ENCODE measurements at places on chromosomes 16 and 17. TPM values are rescaled to one million over a fixed set of nuclear protein-coding genes. Genes with fewer than 3 reads are reported as not detected.

- no peak overlapping the region for H3K27ac ChIP-seq
- no peak overlapping the region for H3K4me3 ChIP-seq
- no peaks in the 10 kb centered on the region for H3K27me3 ChIP-seq
- no peaks in the 10 kb centered on the region for H3K4me1 ChIP-seq
- no peak for DNase-seq
- H3K36me3 ChIP-seq: no peaks in the 10 kb centered on the region
Observed at GRCh38 chr16:77457046-77457445, 22.2 kb upstream of the ADAMTS18 start.

KRTAP17-1 gene
- not detected for total RNA-seq

DNA sequence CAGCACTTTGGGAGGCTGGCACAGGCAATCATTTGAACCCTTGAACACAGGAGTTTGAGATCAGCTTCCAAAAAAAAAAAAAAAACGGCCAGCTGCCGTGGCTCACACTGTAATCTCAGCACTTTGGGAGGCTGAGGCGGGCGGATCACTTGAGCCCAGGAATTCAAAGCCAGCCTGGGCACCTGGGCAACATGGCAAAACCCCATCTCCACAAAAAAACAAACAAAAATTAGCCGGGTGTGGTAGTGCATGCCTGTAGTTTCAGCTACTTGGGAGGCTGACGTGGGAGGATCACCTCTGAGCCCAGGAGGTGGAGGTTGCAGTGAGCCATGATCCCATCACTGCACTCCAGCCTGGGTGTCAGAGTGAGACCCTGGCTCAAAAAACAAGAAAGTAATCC, 39.0 kb downstream of the GRB2 start:
- DNase-seq: no peak
- peaks cover 18% of the 10 kb centered on the region for H3K4me1 ChIP-seq
- H3K27me3 ChIP-seq: no peaks in the 10 kb centered on the region
- no peak overlapping the region for H3K27ac ChIP-seq

DNA sequence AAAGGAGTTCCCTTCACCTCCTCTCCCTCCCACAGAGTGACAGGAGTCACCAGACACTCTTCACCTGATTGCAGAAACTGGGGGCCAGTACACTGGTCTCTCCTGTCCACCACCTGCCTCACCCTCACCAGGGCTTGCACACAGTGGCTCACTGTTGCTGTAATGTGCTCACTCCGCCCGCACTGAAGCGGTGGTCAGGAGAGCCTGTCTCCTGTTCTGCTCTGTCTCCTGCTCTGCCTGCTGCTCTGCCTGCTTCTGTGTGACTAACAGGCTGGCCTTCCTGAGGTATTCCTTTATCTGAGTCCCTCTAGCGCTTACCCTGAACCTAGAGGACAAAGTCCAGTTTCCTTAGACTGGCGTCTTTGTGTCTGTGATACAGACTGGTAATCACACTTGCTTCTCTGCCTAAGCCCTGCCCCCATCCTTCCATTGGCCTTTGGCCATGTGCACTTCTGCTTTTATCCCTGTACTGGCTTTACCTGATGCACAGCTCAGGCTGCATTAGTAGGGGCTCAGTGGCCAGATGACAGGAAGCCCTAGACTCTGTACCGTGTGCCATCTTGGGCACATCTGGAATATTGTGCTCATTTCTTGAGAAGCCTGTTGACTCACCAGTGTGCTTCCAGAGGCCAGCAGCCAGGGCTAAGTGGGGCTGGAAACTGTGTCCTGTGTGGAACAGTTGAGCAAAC, 13.3 kb downstream of the PROCA1 start:
- no peaks in the 10 kb centered on the region for H3K27me3 ChIP-seq
- DNase-seq: peak; percentile 91
- no peak overlapping the region for H3K4me3 ChIP-seq
- peaks cover 42% of the 10 kb centered on the region for H3K36me3 ChIP-seq
- no peaks in the 10 kb centered on the region for H3K4me1 ChIP-seq

CSH1 gene
- not detected for total RNA-seq

- peak within 1 kb of the TSS; percentile 96 for H3K4me3 ChIP-seq
- peaks cover 20% of the 10 kb centered on the region for H3K4me1 ChIP-seq
- H3K27me3 ChIP-seq: no peaks in the 10 kb centered on the region
- peak within 1 kb of the TSS; percentile 92 for H3K27ac ChIP-seq
- DNase-seq: no peak
Observed at GRCh38 chr17:81859906-81860755, at the start of gene P4HB. Gene P4HB (minus strand): TSS chr17:81860535. CDS start chr17:81860471, 64 bp downstream.

RNF227 gene
- 2.8 TPM for total RNA-seq

DNA sequence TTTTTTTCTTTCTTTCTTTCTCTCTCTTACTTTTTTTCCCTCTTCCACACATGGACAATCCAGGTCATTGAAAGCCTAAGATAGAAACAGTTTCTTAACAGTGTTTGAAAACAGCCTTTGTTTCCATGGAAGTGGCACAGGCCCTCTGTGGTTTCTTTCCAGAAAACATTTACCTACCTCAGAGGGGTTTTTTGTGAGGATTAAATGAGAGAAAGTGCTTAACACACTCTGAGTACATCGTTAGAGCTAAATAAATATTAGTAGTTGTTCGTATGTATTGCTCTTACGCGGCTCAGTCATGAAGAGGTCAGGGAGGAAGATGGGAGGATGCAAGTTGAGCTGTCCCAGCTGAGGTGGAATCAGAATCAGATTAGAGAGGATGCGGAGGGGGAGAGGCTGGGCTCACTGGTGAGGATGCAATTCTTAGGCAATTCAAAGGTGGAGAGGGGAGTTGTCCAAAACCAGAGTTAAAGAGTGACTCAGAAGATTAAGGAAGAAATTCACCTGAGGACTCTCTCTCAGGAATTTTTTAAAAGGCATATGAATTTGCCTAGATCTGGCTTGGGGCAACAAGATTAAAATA, 345.4 kb downstream of the PMP22 start:
- H3K27me3 ChIP-seq: no peaks in the 10 kb centered on the region
- H3K27ac ChIP-seq: no peak overlapping the region
- H3K4me1 ChIP-seq: no peaks in the 10 kb centered on the region
- no peak for DNase-seq
- H3K36me3 ChIP-seq: no peaks in the 10 kb centered on the region
- H3K4me3 ChIP-seq: no peak overlapping the region

SALL1 gene
- total RNA-seq: 4.1 TPM

Measured in colonic mucosa (tissue), 4 donors.